ENCODE measurements at places on chromosomes 2 and 18. TPM values are rescaled to one million over a fixed set of nuclear protein-coding genes. Genes with fewer than 3 reads are reported as not detected.

LRRC30 gene
- not detected for total RNA-seq

KANSL1L gene
- total RNA-seq, result 23.0 TPM

CCDC102B gene
- 18.9 TPM for total RNA-seq

POTEJ gene
- total RNA-seq, result not detected

SERPINB12 gene
- not detected for total RNA-seq

GRCh38 chr18:76495006-76495370, at the start of gene ZNF516:
TSS of gene ZNF516 (minus strand) at chr18:76495242. CDS start at chr18:76443054, 52,188 bp downstream.
- peak within 1 kb of the TSS; percentile 91 for H3K27ac ChIP-seq
- DNase-seq, result no peak
- H3K4me1 ChIP-seq, result peaks cover 21% of the 10 kb centered on the region
- no peaks in the 10 kb centered on the region for H3K27me3 ChIP-seq
- no peaks in the 10 kb centered on the region for H3K36me3 ChIP-seq
- H3K4me3 ChIP-seq, result peak within 1 kb of the TSS; percentile 91

DNA sequence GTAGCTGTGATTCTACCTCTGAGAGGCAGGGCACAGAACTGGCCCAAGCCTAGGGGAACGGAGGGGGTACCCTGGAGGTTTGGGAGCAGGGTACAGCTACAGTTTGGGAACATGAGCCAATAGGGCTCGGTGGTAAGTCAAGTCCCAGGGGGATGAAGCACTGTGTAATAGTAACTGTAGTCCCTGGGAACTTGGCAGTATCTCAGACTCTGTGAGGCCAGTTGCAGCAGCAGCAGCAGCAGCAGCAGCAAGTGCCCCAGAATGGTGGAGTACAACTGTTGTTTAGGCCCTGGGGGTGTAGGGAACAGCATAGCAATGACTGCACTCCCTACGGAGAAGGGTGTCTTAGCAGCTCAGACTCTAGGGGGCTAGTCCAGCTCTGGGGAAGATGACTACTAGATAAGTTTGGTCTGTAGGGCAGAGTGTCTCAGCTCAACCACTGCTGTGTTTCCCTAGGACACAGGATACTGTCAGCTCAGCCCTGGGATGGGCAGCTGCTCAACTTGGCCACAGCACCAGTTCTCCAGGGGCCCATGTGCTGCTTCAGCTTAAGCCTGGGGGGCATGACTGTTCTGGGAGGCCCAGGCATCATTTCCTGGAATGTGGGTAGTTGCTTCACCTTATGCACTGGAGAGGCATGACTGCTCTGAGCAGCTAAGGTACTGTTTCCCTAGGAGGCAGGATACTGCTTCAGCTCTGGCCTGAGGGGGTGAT, 20.5 kb downstream of the CARF start:
- no peaks in the 10 kb centered on the region for H3K27me3 ChIP-seq
- peak; percentile 87 for DNase-seq
- H3K4me3 ChIP-seq, result no peak overlapping the region
- H3K27ac ChIP-seq, result peak overlapping the region; percentile 83
- peaks cover 24% of the 10 kb centered on the region for H3K4me1 ChIP-seq
- H3K36me3 ChIP-seq, result peaks cover 22% of the 10 kb centered on the region

DNA sequence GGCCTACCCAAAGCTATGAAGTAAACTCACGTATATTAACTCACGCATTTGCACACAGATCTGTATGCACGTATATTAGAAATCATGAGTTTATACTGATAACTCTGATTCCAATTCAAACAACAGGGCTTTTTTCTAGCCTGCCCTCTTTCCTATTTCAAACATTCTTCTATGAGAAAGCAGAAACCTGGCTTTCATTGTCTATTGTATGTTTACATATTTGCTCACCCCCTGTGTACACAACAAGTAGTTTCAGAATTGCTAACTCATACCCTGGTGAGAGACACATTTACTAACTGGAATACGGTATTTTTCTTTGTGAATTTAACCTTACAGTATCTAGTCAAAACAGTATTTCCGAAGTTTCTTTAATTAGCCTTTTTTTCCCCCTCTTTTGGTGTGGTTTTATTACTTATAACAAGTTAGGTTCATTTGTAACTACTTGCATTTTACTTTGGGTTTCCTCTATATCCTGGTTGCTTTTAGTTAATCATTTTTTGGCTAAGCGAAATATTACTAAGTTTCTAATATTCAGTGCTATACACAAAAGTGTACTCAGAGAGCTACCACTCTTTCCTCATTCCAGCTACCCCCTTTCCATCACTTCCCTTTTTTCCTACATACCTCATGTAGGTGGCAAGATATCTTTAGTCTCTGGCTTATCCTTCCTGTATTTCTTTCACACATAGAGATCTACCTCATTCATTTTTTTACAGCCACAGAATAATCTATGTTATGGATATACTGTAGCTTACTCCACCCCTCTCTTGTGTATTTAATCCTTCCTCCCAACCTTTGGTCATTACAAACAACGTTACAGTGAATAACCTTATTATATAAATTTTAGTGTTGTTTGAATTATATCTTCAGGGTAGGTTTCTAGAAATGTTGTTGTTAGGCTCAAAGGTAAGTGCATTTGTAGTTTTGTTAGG, 112.7 kb upstream of the BCL2L11 start:
- H3K27me3 ChIP-seq, result peaks cover 73% of the 10 kb centered on the region
- no peak overlapping the region for H3K4me3 ChIP-seq
- H3K27ac ChIP-seq, result no peak overlapping the region
- H3K4me1 ChIP-seq, result no peaks in the 10 kb centered on the region

GRCh38 chr2:223696719-223697118, 94.6 kb upstream of the SCG2 start:
- H3K4me3 ChIP-seq, result no peak overlapping the region
- H3K27me3 ChIP-seq, result no peaks in the 10 kb centered on the region
- H3K27ac ChIP-seq, result peak overlapping the region; percentile 1
- H3K4me1 ChIP-seq, result peaks cover 23% of the 10 kb centered on the region
- no peaks in the 10 kb centered on the region for H3K36me3 ChIP-seq
- DNase-seq, result no peak

GRCh38 chr2:128491692-128492244, 173.1 kb upstream of the HS6ST1 start:
- peaks cover 5% of the 10 kb centered on the region for H3K27me3 ChIP-seq
- no peak for DNase-seq
- no peak overlapping the region for H3K4me3 ChIP-seq
- H3K27ac ChIP-seq, result no peak overlapping the region
- H3K36me3 ChIP-seq, result no peaks in the 10 kb centered on the region
- H3K4me1 ChIP-seq, result peaks cover 4% of the 10 kb centered on the region

DNA sequence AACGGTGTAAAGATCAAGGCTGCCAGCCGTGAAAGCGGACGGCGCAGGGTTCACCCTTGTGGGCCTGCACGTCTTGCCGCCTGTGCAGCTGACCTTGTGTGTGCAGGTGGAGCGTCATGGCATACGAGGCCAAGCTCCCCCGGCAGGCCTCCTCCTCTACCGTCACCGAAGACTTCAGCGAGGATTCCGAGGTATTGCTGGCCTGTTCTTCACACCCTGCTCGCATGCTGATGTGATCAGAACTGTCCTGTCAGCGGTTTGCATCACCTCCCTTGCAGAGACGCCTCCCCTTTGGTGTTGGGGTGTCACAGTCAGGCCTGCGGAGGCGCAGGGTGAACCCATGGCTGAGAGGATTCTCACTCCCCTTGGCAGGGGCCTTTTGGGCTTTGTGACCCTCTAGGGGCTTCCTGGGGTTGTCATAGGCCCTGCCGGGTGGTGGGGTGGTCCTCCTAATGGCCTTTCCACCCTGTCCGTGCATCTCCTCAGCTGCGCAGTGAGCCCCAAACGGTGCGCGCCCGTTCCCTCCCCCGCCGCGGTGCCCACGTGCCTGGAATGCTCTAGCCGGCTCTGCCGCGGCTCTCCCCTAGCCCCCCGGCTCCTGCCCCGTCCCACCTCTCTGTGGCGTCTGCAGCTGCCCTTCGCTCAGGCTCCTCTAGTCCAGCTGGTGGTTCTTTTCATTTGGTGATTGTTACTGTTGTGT, 92.5 kb downstream of the DGKD start:
- H3K4me1 ChIP-seq, result peaks cover 16% of the 10 kb centered on the region
- peaks cover 32% of the 10 kb centered on the region for H3K36me3 ChIP-seq
- H3K4me3 ChIP-seq, result no peak overlapping the region

DNA sequence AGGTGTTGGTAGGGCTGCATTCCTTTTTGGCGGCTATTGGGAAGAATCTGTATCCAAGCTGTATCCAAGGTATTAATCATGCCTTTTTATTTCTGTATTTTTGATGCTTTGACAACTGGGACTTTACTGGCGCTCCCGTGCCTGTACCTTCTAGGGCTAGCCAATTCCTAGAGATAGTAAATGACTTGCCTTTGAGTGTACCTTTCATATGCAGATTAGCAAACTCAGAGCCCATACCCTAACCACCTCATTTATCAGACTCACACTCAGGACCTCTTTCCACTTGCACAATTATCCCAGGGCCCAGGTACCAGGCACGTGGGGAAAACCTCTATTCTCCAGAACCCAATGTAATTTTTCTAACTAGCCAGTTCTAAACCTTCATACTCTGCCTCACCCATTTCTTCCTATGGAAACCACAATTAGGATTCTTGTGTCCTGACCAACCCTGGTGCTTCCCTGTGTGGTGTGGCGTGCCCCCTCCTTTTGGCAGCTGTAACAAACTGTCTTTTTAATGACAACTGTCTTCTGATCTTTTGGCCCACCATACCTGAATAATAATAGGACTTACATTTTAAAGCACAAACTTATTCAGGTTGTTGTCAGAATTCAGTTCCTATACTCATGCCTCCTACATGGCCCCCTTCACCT, 65.8 kb upstream of the PNPT1 start:
- H3K27ac ChIP-seq, result no peak overlapping the region
- no peaks in the 10 kb centered on the region for H3K36me3 ChIP-seq
- peaks cover 13% of the 10 kb centered on the region for H3K4me1 ChIP-seq
- H3K4me3 ChIP-seq, result no peak overlapping the region

DNA sequence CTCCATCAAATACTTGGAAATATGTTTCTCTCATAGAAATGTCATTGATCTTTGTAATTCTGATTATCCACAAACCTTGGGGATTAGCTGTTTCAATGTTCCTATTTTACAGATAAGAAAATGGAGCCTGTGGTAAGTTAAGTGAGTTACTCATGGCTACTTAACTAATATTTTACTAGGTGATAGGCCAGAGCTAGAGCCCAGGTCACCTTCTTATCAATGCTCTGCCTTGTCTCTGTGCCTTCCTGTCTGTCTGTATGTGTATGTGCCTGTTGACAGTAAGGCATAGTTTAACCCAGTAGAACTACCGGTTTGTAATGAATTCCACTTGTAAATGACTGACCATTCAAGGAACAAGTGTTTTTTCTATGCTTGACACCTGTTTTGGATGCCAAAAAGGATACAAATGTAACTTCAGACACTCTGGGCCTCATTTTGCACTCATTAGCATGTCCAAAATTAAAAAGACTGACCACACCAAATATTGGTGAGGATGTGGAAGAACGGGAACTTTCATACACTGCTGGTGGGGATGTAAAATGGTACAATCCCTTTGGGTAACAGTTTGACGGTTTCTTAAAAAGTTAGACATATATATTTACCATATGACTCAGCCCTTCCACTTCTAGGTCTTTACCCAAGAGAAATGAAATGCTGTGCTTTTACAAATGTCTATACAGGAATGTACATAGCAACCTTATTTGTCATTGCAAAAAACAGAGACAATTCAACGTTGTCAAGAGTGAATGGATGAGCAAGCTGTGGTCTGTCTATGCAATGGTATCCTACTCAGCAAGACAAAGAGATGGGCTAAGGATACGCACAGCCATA, 19.6 kb upstream of the IL1A start:
- no peaks in the 10 kb centered on the region for H3K27me3 ChIP-seq
- H3K27ac ChIP-seq, result peak overlapping the region; percentile 96
- H3K4me3 ChIP-seq, result no peak overlapping the region
- no peak for DNase-seq

- no peak overlapping the region for H3K27ac ChIP-seq
- H3K4me3 ChIP-seq, result no peak overlapping the region
Observed at GRCh38 chr2:11663427-11663826, 6.6 kb downstream of the NTSR2 start.

GRCh38 chr2:162174746-162175145, 22.7 kb upstream of the GCG start:
- no peak for DNase-seq
- no peak overlapping the region for H3K4me3 ChIP-seq
- no peak overlapping the region for H3K27ac ChIP-seq
- no peaks in the 10 kb centered on the region for H3K27me3 ChIP-seq
- H3K4me1 ChIP-seq, result peaks cover 10% of the 10 kb centered on the region
- peaks cover 16% of the 10 kb centered on the region for H3K36me3 ChIP-seq

GRCh38 chr2:65880436-65880835, 448.0 kb upstream of the SPRED2 start:
- no peak overlapping the region for H3K4me3 ChIP-seq
- no peak overlapping the region for H3K27ac ChIP-seq
- H3K4me1 ChIP-seq, result peaks cover 17% of the 10 kb centered on the region
- H3K36me3 ChIP-seq, result no peaks in the 10 kb centered on the region
- no peaks in the 10 kb centered on the region for H3K27me3 ChIP-seq
- DNase-seq, result no peak

DNA sequence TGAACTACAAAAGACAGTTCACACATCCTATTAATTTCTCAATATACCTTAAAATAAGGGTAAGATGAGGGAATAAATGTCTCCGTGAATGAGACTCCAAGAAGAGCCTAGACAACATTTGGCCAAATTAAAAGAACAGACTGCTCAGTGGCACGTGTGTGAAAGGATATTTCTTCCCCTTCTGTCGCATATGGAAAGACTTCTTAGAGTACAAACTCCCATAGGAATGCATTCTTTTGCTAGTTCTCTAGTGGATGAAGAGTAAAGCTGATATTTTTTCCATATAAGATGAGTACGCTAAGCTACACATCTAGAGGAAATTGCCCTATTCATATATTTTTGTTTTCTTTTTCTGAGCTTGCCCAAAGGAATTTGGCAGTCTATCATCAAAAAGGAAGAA, 710.0 kb upstream of the ID2 start:
- peaks cover 2% of the 10 kb centered on the region for H3K27me3 ChIP-seq
- peaks cover 5% of the 10 kb centered on the region for H3K4me1 ChIP-seq
- no peak overlapping the region for H3K4me3 ChIP-seq
- H3K36me3 ChIP-seq, result no peaks in the 10 kb centered on the region
- DNase-seq, result no peak
- H3K27ac ChIP-seq, result no peak overlapping the region

- no peak for DNase-seq
- no peak overlapping the region for H3K27ac ChIP-seq
- no peaks in the 10 kb centered on the region for H3K27me3 ChIP-seq
- peaks cover 63% of the 10 kb centered on the region for H3K4me1 ChIP-seq
Observed at GRCh38 chr2:102147935-102148334, 5.4 kb downstream of the IL1R1 start.

Measured in osteocyte (in vitro differentiated cells).